ENCODE measurements at places on chromosomes 3 and 15. TPM values are rescaled to one million over a fixed set of nuclear protein-coding genes. Genes with fewer than 3 reads are reported as not detected.

The POPDC2 gene
- total RNA-seq: 1.6 TPM

The CP gene
- 0.59 TPM for total RNA-seq

The MED12L gene
- 16.6 TPM for total RNA-seq

The CADPS gene
- total RNA-seq: 20.8 TPM

The SLC22A13 gene
- 0.33 TPM for total RNA-seq

The STRIT1 gene
- not detected for total RNA-seq

The MOBP gene
- total RNA-seq: 0.92 TPM

The ISG20 gene
- 3.5 TPM for total RNA-seq

The EPHA6 gene
- total RNA-seq: 12.8 TPM

The ZNF80 gene
- not detected for total RNA-seq

The CGNL1 gene
- 85.6 TPM for total RNA-seq

The ABHD17C gene
- total RNA-seq: 20.9 TPM
